ENCODE measurements at places on chromosomes 7 and 10.

- no peak for DNase-seq
Measured at GRCh38 chr7:25671111-25671510, 442.8 kb upstream of the NPVF start.

GRCh38 chr10:113980408-113981087, 63.1 kb upstream of the ADRB1 start:
- DNase-seq, result no peak

- no peak for DNase-seq
Measured at GRCh38 chr7:128135159-128135514, 103.9 kb upstream of the LRRC4 start.

DNA sequence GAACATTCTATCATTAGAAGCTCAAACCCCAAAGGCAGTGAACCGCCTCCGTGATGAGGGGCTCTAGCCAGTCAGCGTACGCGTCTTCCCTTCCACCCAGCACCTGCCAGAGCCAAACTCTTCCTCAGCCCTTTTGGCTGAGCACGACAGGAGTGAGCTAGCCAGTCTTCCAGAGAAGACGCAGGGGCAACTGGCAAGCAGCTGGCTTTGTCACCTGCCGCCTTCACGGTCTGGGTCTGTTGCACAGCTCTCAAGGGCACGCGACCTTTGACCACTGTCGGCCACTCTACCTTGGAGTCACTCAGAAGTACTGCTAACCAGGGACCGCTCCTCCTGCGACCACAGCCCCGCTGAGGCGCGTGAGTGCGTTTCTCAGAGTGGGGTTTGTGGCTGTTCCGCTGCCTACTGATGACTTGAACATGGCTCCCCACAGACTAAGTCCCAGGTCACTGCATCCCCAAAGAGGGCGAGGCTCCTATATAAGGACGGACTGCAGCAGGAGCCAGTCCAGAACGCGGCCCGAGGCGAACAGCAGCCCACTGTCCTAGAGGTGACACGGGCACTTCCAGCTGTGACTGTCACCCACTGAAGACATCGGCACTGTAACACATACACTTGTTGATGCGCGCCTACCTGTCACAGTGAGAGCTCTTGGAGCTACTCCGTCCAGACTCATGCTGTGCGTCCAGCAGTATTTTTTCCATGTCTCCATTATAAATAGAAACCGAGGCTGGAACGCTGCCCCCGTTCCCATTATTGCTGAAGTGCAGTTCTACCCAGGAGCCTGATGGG, 8.4 kb downstream of the BNIP3 start:
- DNase-seq, result no peak

DNA sequence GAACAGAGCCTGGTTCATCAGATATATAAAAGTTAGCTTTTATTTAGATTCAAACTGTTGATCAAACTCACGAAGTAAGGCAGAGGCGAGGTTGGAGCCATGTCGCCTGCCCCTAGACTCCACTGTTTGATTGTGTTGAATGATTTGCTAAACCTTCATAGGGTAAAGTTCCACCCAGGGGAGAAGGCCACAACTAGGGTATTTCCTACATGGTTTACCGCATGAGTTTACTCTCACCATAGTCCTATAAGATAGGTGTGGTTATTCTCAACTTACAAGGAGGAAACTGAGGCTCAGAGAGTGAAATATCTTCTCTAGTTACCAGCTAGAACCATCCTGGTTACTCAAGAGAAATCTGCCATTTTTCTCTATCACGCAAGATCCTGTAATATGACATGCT, 31.8 kb downstream of the ARHGAP22 start:
- DNase-seq, result no peak

GRCh38 chr7:80263333-80263732, 128.7 kb downstream of the GNAI1 start:
- no peak for DNase-seq

DNA sequence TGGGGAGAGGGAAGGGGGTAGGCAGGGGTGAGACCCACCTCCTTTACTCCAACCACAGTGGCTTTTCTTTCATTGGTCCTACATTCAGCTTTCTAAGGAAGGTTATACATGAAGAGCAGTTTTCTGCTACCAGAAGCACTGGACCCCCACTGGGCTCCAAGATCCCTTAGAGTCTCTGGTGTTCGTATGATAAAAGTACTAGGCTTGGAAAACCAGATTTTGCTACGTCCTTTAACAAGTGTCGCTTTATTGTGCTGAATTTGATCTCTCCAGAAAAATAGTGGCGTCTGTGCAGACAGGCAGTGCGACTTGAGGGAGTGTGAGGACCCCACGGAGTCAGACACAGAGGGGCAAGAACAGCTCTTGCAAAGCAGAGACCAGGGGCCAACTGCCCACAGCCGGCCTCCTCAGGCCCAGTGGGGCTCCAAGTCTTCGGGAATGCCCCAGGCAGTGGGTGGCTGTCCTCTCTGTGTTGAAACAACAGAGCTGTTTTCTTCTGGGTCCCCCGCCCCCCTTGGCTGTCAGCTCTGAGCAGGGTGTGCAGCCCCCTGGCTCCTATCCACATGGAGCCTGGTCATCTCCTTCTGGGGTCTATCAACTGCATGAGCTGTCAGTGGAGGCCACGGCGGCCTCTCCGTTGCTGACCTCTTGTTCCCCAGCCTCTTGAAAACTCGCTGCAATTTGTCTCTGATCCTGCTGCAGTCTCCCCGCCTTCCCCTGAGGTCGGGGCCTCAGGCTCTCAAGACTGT, 333.2 kb downstream of the RPS24 start:
- DNase-seq, result no peak

DNA sequence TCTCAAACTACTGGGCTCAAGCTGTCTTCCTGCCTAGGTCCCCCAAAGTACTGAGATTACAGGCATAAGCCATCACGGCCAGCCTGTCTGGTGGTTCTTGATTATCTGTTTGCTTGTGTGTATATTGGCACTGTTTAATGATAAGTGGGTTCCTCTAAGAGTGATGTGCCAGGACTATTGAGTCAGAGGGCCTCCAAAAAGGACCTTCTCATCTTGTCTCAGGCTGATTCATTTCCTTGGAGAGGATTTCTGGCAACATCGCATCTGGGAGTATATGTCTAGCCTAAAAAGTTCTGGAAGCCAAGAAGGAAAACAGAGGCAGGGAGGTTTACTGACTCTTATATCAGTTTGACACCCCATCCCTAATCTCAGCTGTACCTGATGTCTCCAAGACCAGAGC, 27.1 kb upstream of the AKAP9 start:
- no peak for DNase-seq

GRCh38 chr7:36781011-36781738, 56.9 kb upstream of the AOAH start:
- no peak for DNase-seq

DNA sequence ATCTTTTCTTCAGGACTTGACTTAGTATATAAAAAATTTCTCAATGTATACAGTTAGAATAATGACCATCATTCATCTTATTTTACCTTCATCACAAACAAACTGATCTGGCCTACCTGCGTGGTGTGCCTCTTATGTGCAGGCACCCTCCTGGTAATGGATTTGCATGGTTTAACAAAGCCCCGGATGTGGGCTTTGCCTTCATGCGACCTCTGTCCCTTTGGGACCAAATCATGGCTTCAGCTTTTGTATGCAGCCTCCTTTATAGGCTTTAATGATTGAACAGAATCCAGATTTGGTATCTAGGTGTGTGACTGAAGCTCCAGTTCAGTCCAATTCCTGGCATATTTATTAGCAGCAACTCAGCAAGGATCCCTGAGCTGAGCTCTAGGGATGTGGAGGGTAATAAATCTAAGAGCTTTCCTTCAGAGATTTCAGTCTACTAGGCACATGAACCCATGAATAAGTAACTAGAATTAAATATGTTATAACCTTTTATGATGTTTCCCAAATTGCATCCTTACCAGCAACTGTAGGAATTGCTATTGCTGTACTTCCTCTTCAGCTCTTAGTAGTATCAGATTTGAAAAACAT, 256.9 kb downstream of the ABCA13 start:
- DNase-seq, result no peak

DNA sequence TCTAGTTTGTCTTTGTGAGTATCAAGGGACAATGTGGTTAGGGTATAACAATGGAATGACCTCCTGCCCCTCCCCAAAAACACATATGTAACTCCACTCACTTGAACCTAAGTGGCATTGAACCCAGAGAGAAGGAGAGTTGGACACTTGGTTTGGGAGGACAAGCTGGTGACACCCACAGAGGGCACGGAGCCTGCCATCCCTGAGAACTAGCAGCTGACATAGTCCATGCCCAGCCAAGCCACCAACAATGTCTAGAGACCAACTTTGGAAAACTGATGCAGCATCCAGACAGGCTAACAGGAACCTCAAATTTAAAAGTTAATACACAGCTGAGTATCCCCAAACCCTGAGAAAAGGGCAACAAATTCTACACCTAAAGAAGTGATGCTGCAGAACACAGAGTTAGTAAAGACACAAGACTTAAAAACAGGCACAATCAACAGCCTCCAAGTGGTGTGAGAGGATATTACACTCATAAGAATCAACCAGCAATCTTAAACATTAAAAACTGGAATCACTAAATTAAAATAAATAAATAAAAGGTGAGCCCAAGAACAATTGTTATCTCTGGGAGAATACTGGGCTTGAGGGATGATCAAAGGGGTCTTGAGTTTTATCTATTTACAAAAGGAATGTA, 27.2 kb downstream of the NUDCD3 start:
- DNase-seq, result no peak

GRCh38 chr10:114920459-114920858, 17.5 kb upstream of the TRUB1 start:
- DNase-seq, result no peak

DNA sequence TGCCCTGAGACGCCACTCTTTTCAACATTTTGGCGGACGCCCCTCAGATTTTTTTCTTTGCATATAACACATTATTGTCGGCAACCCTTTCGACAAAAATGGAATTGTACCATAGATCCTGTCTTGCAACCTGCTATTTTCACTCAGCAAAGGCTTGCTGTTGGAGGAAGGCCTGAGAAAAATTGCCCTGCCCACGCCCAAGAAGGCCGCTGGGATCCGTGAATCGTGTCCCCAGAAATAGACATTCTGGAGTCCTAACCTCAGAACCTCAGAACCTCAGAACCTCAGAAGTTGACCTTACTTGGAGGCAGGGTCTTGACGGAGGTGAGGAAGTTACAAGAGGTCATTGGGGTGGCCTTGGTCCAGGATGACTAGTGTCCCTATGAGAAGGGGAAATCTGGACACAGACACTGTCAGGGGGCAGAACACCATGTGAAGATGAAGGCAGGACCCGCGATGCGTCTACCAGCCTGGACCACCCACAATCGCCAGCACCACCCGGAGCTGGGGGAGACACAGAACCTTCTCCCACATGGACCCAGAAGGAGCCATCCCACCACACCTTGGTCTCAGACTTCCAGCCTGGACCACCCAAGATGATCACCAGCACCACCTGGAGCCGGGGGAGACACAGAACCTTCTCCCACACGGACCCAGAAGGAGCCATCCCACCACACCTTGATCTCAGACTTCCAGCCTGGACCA, 19.1 kb upstream of the DNAAF5 start:
- DNase-seq, result no peak

DNA sequence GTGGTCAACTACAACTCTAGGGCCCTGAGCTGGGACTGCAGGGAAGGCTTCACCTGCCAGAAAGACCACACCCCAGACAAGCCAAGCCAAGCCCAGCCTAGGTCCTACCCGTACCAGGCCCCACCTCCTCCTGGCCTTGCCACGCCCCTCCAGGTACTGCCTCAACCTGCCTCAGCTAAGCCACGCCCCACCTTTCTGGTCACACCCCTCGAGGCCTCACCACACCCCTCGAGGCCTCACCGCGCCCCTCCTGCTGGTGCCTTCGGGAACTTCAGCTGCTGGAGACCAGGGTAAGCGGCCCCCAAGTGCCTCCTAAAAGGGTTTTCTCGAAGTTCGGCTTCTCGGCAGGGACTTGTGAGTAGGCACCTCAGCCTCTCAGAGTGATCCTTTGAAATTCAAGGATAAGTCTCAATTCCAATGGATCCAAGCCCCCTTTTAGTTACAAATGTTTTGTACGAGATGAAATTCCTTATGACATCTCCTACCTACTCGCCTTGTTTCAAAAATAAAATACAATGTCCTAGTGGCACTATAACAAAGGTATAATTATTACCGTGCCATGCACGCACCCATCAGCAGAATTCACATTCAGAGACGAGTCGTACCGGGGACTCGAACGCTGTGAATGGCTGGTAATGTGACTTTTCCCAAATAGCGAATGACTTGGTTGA, 171.2 kb downstream of the ARHGAP21 start:
- DNase-seq, result peak; percentile 17

DNA sequence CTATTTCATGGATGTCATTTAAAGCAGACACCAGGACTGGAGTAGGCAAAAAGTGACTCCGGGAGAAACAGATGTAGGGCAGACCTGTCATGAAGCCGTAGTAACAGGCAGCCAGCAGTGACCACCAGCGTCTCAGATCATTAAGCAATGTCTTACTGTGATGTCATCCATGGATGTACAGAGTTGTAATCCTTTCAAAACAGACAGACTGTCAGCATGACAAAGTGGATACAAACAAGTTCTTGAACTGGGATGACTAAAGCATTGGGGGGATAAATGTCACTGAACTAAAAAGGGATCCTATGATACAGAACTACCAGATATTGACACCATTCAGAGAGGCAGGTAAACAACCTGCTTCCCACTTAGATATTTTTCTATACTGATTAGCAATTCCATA, 675.5 kb downstream of the PARD3 start:
- no peak for DNase-seq

- peak; percentile 37 for DNase-seq
Measured at GRCh38 chr10:66187053-66187733, 738.6 kb upstream of the LRRTM3 start.

GRCh38 chr10:79139124-79139835, 70.5 kb downstream of the ZMIZ1 start:
- no peak for DNase-seq

- DNase-seq, result no peak
Measured at GRCh38 chr10:15385552-15386455, 14.7 kb upstream of the FAM171A1 start.

- DNase-seq, result no peak
Measured at GRCh38 chr10:108072466-108072865, 908.0 kb upstream of the SORCS1 start.

DNA sequence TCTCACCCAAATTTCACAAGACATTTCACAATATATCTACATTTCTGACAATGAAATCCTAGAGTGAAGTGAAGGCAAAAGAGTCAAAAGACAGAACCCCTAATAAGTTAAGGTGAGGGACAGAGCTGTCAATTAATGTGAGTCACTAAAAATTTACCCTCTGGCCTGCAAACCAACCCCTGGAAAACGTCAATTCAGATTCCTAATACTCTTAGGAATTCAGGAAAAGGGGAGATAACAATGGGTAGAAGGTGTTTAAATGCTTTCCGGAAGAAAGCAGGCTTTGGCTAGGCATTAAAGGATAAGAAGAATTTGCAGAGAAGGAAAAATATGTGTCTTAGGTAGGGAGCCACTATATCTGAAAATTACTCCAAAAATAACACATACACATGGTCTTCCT, 299.6 kb downstream of the INHBA start:
- DNase-seq, result no peak

DNA sequence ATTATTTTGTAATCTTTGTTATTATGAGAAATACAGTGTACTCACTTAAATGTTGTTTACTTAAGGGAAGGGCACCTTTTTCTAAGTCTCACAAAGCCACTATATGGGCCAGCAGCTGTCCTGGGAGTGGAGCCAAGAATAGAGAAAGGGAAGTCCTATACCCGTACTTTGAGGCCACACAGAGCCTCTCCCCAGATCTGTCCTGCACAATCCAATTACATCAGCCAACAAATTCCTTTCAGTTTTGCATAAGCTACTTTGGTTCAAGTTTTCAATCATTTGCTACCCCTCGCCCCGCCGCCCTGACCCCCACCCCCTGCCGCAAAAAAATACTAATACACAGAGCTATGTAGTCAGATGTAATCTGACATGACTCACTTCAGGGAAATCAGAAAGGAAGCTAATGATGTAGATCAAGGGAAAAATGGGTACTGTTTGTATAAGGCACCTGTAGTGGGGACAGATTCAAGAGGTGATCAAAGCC, 297.4 kb upstream of the NEBL start:
- DNase-seq, result no peak
